GM12891 (cell line): ENCODE measurements at places on chromosomes 6 and 20.

GRCh38 chr6:39493777-39494176 is 171.3 kb upstream of the KCNK16 start:
- DNase-seq: no peak

DNA sequence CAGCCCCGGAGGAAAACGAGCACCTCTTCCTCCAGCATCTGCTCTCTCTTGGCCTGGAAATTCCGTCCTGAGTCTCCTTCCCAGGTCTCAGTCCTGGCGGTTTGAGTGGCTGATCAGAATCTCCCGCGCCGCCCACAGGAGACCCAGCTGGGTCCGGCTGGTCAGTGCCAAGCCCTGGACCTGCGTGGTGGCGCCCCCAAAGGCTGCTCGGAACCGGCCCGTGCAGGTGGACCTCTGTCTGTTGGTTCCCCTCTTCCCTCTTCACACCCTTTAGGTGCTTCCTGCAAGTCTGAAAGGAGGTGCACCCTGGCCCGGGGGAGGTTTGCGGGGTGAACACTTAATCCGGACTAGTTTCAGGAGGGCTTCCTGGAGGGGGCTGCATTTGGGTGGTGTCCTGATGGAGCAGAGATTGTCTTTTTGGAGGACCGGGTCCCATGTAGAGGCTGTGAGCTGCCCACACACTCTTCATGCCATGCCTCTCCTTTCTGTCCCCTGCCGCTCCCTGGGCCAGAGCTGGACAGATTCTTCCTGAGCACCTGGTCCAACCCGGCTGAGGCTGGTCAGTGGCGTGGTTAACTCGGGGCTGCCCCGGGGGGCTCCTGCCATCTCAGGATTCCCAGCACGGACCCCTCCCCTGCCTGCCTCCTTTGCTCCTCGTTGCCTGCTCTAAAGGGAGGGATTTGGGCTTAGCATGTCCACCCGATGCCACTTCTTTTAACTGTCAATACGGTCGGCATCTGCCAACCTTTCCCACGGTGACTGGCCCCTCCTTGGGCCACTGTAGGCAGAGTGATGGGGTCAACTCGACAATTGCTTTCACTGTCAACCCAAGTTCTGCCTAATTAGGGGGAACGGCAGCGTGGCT is 16.5 kb upstream of the BHLHE23 start:
- DNase-seq: no peak

DNA sequence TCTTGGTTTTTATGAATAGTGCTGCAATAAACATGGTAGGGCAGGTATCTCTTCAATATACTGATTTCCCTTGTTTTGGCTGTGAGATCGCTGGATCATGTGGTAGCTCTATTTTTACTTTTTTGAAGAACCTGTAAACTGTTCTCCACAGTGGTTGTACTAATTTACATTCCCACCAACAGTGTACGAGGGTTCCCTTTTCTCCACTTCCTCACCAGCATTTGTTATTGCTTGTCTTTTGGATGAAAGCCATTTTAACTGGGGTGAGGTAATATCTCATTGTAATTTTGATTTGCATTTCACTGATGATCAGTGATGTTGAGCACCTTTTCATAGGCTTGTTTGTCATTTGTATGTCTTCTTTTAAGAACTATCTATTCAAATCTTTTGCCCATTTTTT is 8.0 kb upstream of the ARG1 start:
- DNase-seq: no peak

GRCh38 chr6:38588631-38589366 is 50.9 kb downstream of the BTBD9 start:
- DNase-seq: no peak

GRCh38 chr6:7108964-7109836 is 1.4 kb downstream of the RREB1 start:
- no peak for DNase-seq

DNA sequence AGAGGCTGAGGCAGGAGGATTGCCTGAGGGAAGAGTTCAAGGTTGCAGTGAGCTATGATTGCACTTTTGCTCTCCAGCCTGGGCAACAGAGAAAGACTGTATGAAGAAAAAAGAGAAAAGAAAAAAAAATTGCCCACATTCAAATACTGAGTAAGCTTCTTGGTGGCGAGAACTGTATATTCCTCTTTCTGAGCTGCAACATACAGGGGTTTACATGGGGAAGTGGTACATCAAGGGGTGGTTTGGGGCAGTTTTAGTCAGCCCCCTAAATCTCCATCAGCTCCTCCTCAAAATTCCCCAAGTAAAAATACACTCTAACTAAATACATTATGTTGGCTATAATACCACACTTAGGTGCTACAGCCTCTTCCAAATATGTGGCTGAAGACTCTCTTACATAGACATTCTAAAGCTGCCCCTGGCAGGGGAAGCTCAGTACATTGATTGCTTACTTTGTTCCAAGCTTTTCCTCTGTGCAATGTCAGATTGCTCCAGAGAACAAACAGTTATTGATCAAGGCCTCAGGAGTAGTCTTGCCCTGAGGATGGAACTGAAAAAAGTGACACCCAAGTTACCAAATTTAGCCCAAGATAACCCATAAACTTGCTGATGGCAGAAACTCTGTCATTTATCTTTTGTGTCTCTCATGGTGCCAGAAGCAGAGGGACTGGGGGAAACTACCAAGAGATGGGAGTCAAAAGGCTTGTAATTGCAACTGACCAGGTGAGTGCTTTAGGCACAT is 107.4 kb upstream of the RIPOR2 start:
- DNase-seq: no peak

DNA sequence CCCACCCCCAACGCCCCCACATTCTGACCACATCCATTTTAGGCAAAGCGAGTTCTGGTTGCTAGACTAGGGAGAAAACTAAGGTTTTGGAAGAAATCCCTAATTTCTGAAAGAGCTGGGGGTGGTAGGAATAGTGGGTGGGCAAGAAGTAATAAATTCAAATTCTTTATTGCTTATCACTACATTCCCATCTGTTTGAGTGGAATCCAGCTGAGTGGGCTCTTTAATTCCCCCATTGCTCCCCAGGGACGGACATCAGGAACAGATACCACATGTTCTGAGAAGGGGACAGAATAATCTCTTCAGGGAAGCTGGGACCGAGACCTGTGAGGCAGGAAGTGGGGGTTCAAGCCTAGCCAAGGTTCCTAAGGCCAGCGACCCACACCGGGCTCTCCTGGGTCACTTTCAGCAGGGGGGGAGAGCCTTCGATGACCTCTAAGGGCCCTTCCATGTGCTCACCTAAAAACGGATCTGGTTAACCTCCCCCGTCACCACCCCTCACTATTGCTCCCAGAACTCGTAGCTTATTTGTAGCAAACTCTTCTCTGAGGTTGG is 42.3 kb upstream of the MRPS10 start:
- DNase-seq: no peak

DNA sequence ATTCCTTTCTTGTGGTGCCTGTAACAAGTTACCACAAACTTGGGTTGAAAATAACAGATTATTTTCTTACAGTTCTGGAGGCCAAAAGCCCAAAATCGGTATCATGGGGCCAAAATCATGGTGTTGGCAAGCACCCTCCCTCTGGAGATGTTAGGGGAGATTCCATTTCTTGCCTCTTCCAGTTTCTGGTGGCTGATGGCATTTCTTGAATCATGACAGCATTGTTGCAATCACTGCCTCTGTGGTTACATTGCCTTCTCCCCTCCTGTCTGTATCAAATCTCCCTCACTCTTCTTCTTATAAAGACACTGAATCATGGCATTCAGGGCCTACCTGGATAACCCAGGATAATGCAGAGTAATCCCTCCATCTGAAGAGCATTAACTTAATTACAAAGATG is 17.9 kb upstream of the TENT5A start:
- no peak for DNase-seq

GRCh38 chr20:58481481-58482021 is 33.6 kb downstream of the APCDD1L start:
- DNase-seq: peak; percentile 67
